Left renal pelvis (tissue), 4 donors: ENCODE measurements at places on chromosomes 4 and X.

DNA sequence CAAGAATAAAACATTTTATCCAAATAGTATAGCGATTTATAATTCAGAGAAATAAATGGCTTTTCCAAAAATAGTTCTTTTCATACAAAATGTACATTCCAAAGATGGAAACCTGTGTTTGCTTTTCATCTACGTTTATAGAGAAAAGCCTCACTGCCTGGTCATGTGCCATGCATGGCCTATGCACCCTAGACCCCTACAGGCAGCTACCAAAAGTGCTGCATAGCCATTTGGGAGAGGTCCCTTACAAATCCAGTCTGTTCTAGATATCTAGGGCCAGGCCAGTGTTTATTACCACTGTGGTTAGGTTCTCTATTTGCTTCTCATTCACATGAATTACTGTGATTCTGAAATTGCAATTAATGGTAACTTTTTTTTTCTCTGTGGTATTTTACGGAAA lies 17.2 kb downstream of the HMGB2 start:
- no peak for DNase-seq

- no peak for DNase-seq
These were observed 146.8 kb downstream of the KLHL4 start for GRCh38 chrX:87664381-87664780.

DNA sequence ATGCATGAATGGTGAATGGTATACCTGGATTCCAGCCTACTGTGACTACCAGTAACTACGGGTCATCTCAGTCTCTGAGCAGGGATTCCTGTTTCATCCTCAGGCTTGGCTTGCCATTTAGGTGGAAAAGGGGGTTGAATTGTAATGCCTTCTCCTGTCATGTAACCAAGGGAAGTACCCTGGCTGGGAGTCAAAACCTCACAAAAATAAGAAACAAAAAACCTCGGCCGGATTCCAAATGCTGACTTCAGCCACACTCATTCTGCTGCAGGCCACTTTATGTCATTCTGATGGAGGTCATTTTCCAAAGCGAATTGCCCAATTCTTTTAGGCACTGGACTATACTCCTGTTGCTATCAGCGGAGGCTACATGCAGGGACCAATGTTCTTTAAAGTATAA lies 324.7 kb downstream of the LDB2 start:
- no peak for DNase-seq

DNA sequence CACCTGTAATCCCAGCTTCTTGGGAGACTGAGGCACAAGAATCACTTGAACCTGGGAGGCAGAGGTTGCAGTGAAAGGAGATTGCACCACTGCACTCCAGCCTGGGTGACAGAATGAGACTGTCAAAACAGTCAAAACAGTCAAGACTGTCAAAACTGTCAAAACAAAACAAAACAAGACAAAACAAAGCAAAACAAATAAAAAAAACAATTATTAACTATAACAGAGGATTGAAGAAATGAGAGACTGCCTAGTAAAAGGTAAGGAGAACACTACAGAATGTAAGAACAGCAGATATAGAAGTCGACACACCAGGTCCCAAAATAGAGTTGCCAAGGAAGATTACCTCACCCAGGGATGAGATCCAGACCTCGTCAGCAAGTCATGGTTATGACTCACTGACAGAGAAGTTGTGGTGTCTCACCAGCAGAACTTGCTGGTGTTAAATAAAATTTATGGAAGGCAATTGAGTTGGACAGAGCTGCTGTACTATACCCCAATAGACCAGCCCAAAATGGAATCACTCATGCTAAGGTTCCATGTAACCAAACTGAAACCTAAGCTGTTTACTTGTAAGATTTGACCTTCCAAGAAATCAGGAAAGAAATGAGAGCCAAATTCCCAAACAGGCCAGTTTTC lies 32.1 kb upstream of the GK start:
- DNase-seq: no peak

- no peak for DNase-seq
These were observed 98.2 kb downstream of the ANK2 start for GRCh38 chr4:113147498-113148111.

DNA sequence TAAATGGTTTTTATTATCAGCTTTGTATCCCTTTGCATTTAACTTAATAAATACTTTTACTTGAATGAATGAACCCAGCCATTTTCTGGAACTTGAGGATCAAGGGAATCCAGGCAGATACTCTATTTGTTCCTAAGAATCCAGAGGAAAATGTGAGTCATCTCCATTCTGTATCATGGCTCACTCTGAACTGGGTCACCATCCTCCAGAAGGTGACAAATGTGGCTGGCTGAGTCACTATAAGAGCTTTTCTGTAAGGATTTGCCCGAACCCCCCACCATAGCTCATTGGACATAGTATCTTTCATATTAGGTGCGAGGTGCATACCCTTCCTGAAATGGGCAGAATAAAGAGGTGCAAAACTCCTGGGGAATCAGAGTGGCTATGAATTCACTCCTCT lies 25.8 kb downstream of the RTL9 start:
- DNase-seq: no peak

- DNase-seq: no peak
These were observed 48.4 kb downstream of the IL15 start for GRCh38 chr4:141684785-141685184.

DNA sequence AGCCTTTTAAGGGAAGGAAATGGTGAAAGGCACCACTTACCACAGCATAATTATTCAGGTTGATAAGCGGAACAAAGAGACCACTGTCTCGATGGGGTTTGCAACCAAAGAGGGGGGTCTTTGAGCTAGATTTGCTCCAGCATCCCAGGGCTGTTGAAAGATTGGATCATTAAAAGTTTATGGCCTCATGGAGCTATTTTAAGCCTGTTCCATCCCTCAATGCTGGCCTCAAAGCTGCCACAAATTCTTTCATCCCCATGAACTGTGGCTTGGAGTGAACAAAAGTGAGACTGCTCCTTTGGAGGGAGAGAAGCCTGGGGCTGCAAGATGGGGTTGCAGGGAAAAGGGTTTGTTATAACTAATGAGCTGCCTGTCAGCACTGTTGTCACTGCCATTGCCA lies 209.8 kb downstream of the RTL9 start:
- no peak for DNase-seq

DNA sequence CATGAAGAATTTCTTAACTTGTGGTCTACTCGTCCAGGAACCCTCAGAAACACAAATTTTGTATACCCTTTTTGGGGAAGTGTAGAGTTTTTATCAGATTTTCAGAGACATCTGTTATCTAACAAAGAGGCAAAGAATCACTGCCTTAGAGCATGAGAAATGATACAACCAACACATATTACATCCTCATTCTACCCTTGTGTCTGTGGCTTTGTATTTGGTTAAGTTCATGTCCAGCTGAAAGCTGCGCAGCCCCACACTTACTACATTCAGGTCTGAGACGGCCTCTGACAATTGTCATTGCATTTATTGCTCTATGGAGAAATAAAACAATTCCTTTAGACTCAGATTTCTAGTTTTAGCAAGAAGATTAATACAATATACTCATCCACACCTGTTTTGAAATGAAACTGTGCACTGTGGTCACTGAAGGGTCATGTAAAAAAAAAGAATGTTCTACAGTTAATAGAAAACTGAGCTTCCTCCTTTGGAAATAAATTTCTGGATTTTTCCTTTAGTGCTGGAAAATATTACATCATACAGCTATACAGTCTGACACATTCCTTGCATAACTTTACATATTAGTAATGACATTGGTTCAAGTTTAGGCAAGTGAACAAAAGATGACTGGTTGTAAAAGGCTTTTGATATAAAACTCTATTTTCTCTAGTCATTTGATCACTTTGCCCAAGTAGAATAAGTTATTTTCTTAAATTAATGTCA lies 39.8 kb downstream of the GLRB start:
- DNase-seq: no peak

GRCh38 chr4:102299354-102300107 lies 45.8 kb downstream of the SLC39A8 start:
- DNase-seq: no peak

GRCh38 chr4:1246901-1247863 lies 1.7 kb downstream of the CTBP1 start:
- no peak for DNase-seq
